ENCODE measurements at places on chromosomes 6 and 20.

- no peak for DNase-seq
These were observed 5.8 kb downstream of the KIAA0319 start for GRCh38 chr6:24640166-24640565.

- no peak for DNase-seq
These were observed 64.1 kb downstream of the KIZ start for GRCh38 chr20:21189761-21190523.

GRCh38 chr6:146574211-146574610 lies 24.6 kb upstream of the ADGB start:
- DNase-seq = no peak

DNA sequence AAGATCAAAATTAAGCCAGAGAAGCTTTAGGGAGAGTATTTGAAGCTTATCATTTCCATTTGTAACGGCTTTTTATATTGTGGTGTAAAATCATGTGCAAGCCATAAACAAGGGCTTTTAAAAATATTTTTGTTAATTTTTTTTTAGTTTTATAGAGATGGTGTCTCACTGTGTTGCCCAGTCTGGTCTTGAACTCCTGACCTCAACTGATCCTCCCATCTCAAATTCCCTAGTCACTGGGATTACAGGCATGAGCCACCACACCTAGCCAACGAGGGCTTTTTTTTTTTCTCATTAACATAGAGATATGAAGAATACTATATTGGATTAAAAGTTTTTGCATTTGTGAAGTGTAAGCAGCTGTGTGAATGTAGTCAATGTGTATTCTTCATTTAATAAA lies 29.1 kb downstream of the CDKAL1 start:
- DNase-seq = no peak

DNA sequence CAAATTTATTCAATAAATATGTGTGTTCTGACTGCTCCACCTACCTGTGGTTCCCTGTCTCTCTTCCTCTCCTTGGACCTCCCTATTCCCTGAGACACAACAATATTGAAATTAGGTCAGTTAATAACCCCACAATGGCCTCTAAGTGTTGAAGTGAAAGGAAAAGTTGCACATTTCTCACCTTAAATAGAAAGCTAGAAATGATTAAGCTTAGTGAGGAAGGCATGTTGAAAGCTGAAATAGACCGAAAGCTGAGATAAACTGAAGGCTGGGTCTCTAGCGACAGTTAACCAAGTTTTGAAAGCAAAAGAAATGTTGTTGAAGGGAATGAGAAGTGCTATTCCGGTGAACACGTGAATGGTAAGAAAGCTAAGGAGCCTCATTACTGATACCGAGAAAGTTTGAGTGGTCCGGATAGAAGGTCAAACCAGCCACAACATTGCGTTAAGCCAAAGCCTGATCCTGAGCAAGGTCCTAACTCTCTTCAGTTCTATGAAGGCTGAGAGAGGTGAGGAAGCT lies 34.1 kb downstream of the UST start:
- peak; percentile 56 for DNase-seq

- DNase-seq = no peak
These were observed 63.2 kb upstream of the BMP2 start for GRCh38 chr20:6704132-6704861.

GRCh38 chr6:69994251-69994650 lies 127.9 kb downstream of the COL19A1 start:
- no peak for DNase-seq

DNA sequence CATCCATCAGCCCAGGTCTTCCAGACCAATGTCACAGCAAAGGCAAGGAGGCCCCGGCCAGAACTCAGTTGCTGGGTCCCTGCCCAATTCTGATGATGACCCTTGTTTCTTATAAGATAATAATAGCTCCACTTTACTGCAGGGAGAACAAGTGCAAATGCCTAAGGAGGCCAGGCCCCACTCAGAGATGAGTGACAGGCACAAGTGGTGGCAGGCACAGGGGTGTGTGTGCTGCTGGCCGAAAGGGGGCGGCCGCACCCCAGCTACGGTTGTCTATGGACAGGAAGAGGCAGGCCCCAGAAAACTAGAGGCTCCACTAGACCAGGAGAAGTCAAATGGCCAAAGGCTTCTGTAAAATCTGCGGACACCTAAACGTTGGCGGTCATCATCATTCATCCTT lies 28.6 kb downstream of the GNAS-AS1 start:
- no peak for DNase-seq

- DNase-seq = peak; percentile 71
These were observed 452 bp downstream of the TRAF3IP2 start for GRCh38 chr6:111605100-111605751.

- no peak for DNase-seq
These were observed 205.1 kb downstream of the LY86 start for GRCh38 chr6:6793388-6794250.

GRCh38 chr20:24842918-24843715 lies 106.0 kb upstream of the CST7 start:
- DNase-seq = peak; percentile 79

GRCh38 chr6:45625191-45625664 lies 247.5 kb upstream of the SUPT3H start:
- no peak for DNase-seq

DNA sequence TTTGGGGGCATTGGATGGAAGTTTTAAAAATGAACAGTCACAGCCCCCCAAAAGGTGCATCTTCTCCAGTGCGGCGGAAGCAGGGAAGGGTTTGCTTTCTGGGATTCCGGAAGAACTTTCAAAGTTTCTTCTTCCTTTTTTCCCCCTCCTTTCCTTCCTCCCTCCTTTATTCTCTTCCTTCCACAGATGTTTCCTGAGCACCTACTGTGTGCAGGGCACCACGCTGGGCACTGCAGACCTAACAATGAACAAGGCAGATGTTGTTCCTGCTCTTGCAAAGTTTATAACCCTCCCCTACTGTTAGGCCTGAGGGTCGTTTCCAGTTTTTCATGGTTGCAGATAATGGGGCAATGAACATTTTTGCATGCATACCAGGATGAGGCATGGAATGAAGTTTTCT lies 58.1 kb downstream of the CHMP4B start:
- no peak for DNase-seq

- no peak for DNase-seq
These were observed 898.3 kb upstream of the ADGRB3 start for GRCh38 chr6:67736816-67737215.

GRCh38 chr6:118743746-118744145 lies 92.4 kb upstream of the CEP85L start:
- no peak for DNase-seq

DNA sequence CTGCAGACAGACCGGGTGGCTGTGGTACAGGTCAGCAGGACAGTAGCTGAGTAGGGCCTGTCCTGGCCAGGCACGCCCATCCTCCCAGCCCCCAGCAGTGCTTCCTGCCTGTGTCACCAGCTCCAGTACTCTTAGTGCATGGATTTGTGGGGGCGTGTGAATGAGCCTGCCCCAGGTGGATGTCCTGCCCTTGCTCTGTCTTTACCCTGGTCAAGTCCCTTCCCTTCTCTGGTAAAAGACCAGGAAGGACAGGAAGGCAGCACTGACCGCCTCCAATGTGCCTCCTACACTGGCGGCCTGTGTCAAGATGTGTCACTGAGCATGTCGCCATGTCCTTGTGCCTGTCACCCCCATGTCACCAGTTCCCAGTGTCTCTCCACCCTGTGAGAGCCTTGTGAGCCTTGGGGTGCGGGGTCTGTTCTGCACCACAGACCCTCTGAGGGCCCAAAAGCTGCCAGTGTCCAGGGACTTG lies 11.9 kb downstream of the TEAD3 start:
- DNase-seq = no peak

GRCh38 chr6:82197784-82198183 lies 49.8 kb downstream of the IBTK start:
- no peak for DNase-seq

- no peak for DNase-seq
These were observed 64.5 kb downstream of the KCNB1 start for GRCh38 chr20:49417843-49418555.

GRCh38 chr6:101232961-101233360 lies 160.5 kb upstream of the GRIK2 start:
- no peak for DNase-seq

DNA sequence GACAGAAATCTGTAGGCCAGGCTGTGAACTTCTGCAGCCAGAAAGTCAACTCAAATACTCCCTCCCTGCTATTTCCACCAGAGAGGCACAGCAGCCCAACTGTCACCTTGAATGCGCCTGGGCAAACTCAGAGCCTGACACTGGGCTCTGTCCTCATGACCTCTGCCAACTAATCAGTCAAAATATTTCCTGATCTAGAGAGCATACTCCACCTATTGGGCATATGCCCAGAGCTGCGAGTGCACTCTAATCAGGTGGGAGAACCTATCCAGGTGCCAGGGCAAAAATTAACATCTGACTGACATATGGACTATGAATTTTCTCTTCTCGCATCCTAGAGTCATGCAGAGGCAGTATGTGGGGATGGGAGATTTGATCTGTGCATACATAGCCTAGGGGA lies 406.3 kb upstream of the RUNX2 start:
- no peak for DNase-seq

DNA sequence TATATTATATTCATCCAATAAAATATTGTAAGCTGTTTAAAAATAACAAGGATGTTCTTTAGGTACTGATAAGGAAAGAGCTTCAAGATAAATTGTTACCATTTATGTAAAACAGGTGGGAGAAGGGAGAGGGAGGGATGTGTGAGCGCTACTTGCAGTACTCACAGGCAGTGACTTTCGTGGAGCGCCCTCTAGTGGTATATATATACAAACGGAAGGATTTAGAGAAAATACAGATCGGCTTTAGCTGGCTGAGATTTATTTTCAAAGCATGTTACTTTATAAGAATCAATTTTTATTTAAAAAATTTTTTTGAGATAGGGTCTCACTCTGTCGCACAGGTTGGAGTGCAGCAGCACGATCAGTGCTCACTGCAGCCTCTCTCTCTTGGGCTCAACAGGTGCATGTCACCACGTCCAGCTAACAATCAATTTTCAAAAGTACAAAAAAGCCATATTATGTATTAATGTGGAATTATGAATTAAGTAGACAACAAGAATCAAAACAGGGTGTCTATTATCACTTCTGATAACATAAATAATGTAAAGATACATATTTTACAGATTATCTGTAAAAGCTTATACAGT lies 3.3 kb upstream of the MOG start:
- no peak for DNase-seq

GRCh38 chr6:126667071-126667470 lies 327.2 kb downstream of the CENPW start:
- no peak for DNase-seq

GRCh38 chr20:63268256-63268655 lies 4.4 kb upstream of the ARFGAP1 start:
- no peak for DNase-seq

DNA sequence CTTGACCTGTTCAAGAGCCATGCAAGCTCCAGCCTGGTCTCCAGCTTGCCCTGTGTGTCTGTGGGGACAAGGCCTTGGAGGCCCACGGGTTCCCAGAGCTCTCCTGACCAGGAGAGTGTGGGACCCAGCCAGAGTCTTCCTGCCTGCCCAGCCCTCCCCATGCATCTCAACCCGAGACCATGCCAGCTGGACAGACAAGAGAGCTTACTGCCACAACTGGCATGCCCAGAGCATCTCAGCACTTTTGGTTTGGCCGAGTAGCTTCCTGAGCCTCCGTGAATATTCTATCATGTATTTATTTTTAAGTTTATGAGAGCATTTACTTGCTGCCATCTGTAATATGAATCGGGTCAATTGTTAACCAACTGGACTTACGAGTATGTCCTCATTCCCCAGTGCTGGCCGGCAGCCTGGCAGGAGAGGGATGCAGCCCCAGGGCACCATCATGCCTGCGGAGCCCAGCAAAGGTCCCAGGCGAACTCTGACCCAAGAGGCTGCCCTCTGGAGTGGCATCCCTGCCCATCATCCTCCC lies 14.9 kb downstream of the IP6K3 start:
- no peak for DNase-seq

DNA sequence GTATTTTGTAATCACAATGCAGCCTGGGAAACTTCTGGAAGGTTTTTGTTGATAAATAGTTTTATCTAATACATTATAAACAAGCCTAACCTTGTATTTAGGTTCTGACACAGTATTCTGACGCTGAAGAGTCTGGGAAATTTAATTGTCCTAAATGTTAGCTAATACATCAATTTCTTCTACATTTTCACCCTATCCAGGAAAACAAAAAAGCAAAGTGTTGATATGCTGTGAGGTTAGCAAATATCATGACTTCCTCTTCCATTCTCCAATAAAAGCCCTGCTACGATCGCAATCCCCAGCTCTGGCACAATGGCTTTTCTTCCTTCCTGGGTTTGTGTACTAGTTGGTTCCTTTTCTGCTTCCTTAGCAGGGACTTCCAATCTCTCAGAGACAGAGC lies at the start of gene C6orf58:
TSS of gene C6orf58 (plus strand) at position 301 of the 400 bp plus-strand sequence. CDS start at position 313, 12 bp downstream.
- no peak for DNase-seq

- no peak for DNase-seq
These were observed 56.4 kb upstream of the DUSP22 start for GRCh38 chr6:235763-236360.

GRCh38 chr20:60680554-60680953 lies 571.5 kb upstream of the CDH4 start:
- no peak for DNase-seq

GRCh38 chr6:157800420-157801237 lies 22.4 kb upstream of the SNX9 start:
- DNase-seq = peak; percentile 63

- no peak for DNase-seq
These were observed 197.0 kb upstream of the EYS start for GRCh38 chr6:65903992-65904391.

DNA sequence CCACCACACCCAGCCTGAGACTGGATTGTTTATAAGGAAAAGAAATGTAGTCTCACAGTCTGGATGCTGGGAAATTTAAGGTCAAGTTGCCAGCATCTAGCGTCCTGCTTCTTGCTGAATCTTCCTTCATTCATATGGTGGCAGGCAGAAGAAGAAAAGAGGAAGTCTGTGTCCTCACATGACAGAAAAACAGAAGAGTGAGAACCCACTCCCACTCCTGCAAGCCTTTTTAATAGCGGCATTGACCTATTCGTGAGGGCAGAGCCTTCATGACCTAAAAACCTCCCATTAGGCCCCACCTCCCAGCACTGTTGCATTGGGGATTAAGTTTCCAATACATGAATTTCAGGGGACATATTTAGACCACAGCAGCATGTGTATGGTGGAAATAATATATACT lies 160.8 kb upstream of the BMP2 start:
- DNase-seq = no peak

- DNase-seq = no peak
These were observed 22.0 kb upstream of the MAFB start for GRCh38 chr20:40711079-40711478.

GRCh38 chr6:131400054-131400778 lies 172.8 kb upstream of the ARG1 start:
- DNase-seq = no peak

GRCh38 chr20:14495066-14495465 lies 157.7 kb upstream of the FLRT3 start:
- DNase-seq = no peak

Data from GM06990 (cell line).